Left ventricle myocardium inferior (tissue), 1 donor: ENCODE measurements at places on chromosomes 16 and 17. TPM values are rescaled to one million over a fixed set of nuclear protein-coding genes. Genes with fewer than 3 reads are reported as not detected.
A peak's percentile ranks its signal among the peaks of the same experiment; 100 is the strongest.

- no peaks in the 10 kb centered on the region for H3K36me3 ChIP-seq
- no peak within 1 kb of the TSS for H3K27ac ChIP-seq
- no peak for DNase-seq
- peaks cover 20% of the 10 kb centered on the region for H3K4me1 ChIP-seq
These were observed at the start of gene NLGN2 for GRCh38 chr17:7407485-7408251. TSS of gene NLGN2 (plus strand) at chr17:7407845. CDS start at chr17:7408256, 411 bp downstream.

- no peaks in the 10 kb centered on the region for H3K36me3 ChIP-seq
- H3K4me3 ChIP-seq, result no peak overlapping the region
- peaks cover 78% of the 10 kb centered on the region for H3K27me3 ChIP-seq
- no peak for DNase-seq
- no peaks in the 10 kb centered on the region for H3K4me1 ChIP-seq
These were observed 29.8 kb downstream of the COX4I1 start for GRCh38 chr16:85829171-85829719.

The OMG gene
- total RNA-seq, result 0.25 TPM

The CXCL16 gene
- total RNA-seq, result 3.1 TPM

The MON1B gene
- total RNA-seq, result 16.8 TPM

DNA sequence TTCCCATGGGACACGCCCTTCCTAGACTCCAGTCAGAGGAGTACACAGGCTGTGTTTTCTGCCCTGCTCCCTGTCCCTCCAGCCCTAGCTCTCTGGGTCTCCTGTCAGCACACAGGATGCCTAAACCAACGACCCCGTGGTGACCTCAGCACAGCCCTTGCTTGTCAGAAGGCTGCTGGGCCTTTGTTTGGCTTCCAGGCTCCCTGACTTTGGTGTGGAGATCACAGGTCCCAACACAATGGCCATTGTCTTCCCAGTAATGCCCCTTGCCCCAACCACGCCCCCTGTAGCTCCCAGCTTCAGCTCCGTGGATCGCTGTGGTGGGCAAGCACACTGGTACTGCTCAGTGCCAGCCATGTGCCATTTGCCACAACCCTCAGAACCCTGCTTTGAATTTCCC, 15.0 kb downstream of the HNF1B start:
- peaks cover 7% of the 10 kb centered on the region for H3K27me3 ChIP-seq
- H3K4me3 ChIP-seq, result no peak overlapping the region
- no peak overlapping the region for H3K27ac ChIP-seq
- no peak for DNase-seq

DNA sequence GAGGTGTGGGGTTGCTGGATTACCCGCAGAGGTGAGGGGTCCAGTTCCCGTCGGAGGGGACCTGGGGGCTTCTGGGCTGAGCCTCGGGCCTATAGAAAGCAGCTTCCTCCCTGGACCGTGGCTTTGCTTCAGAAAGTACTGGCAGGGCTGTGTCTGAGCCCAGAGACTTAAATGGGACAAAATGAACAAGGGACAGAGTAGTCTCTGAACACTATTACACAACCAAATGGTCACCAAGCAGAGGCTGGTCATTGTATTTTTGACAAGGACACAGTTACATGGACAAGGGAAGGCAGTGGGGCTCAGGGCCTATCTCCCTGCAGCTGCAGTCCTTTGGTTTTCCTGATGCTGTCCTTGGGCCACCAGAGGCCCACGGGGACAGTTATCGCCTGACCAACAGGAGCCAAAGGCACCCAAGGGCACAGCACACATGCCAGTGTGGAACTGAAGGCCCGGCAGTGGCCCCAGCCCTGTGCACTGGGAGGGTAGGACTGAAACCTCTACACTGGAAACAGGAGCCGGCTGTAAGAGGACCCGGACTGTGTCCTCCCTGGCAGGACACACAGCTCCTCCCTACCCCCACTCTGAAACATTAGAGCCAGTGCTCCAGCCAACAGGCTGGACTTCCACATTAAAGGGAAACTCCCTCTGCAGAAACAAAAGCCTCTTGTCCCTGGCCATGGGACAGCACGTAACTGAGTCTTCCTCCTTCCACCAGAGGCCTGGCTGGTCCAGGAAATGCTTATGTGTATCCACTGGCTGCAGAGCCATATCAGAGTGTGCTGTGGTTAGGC, 26.0 kb upstream of the ERN1 start:
- peak; percentile 78 for DNase-seq
- H3K27me3 ChIP-seq, result no peaks in the 10 kb centered on the region
- peak overlapping the region; percentile 28 for H3K4me3 ChIP-seq
- H3K4me1 ChIP-seq, result peaks cover 93% of the 10 kb centered on the region

The FMNL1 gene
- 8.7 TPM for total RNA-seq

GRCh38 chr17:79971651-79972050, 64.0 kb downstream of the TBC1D16 start:
- no peaks in the 10 kb centered on the region for H3K4me1 ChIP-seq
- no peaks in the 10 kb centered on the region for H3K27me3 ChIP-seq
- peak; percentile 2 for DNase-seq
- no peak overlapping the region for H3K4me3 ChIP-seq

GRCh38 chr16:83031524-83031923, 404.8 kb downstream of the CDH13 start:
- no peak overlapping the region for H3K27ac ChIP-seq
- no peak overlapping the region for H3K4me3 ChIP-seq
- DNase-seq, result no peak
- H3K27me3 ChIP-seq, result no peaks in the 10 kb centered on the region

DNA sequence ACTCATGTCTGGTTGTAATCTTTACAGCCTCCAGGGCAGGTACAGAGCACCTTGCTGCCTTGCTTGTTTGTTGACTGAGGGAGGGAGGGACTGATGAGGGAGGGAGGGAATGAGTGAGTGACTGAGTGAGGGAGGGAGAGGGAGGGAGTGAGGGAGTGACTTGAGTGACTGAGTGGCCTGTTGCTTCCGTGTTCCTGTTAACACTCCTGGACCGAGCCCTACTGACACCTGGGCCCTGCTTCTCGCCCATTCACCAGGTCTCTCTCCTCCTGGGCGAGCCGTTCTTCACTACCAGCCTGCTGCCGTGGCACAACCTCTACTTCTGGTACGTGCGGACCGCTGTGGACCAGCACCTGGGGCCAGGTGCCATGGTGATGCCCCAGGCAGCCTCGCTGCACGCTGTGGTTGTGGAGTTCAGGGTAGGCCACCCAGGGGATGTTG, 41.2 kb downstream of the PRMT7 start:
- peaks cover 99% of the 10 kb centered on the region for H3K36me3 ChIP-seq
- H3K27ac ChIP-seq, result no peak overlapping the region
- DNase-seq, result no peak
- no peak overlapping the region for H3K4me3 ChIP-seq
- H3K4me1 ChIP-seq, result peaks cover 8% of the 10 kb centered on the region

DNA sequence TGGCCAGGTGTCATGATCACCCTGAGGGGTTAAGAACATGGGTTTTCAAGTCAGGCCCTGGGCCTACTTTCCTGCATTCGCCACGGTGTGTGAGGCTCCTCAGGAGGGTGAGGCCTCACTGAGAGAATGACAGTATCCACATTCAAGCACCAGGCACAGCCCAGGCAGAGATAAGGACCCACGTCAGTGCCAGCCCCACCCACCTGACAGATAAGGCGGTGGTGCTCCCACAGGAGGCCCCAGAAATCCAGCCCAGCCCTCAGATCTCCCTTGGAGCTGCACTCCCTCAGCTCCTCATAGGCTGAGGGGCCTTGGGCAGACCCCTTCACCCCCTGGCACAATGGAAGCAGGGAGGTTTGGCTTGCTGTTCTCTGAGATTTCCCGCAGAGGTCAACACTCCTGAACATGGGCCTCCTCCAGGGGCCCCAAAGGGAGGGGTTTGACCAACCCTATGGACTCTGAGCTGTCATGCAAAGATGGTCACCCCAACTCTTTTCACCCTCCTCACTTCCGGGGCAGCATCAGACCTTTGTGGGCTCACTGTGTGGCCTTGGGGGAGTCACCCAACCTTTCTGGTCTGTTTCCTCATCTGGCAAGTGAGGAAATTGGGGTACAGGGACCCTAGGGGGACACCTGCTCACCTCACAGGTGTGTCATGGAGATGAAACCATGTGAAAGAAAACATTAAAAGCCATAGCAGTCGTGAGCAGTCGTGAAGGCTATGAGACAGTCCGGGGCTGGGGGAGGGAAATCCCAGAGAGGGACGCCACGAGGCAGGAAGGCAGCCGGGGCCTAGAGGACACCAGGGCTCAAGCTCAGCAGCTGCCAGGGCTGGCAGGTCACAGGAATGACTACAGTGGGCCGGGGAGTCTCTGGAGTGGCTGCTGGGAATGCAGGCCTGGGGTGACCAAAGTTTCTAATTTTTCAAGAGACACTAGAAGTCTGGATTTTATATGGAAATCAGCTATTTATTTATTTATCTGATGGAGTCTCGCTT, 15.4 kb downstream of the PLLP start:
- H3K4me3 ChIP-seq, result no peak overlapping the region
- H3K27me3 ChIP-seq, result no peaks in the 10 kb centered on the region
- peaks cover 44% of the 10 kb centered on the region for H3K4me1 ChIP-seq
- H3K27ac ChIP-seq, result peak overlapping the region; percentile 90
- peak; percentile 70 for DNase-seq

DNA sequence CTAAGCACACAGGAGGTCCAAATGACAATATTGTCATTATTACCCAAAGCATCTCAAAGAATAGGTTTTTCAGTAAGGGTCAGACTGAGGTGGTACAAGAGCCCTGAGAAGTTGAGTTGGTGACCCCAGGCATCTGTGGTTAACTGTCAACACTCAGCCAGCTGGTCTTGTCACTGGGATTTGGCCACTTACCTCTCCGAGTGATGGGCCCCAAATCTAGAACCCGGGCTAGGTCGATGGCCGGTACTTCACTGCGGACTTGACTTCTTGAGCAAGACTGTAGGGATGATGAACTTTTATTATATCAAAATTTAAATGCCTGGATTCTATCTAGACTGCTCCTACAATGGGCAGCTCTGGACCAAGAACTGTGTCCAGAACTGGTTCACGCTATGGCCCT, 11.5 kb downstream of the GP2 start:
- DNase-seq, result no peak
- peaks cover 71% of the 10 kb centered on the region for H3K27me3 ChIP-seq

DNA sequence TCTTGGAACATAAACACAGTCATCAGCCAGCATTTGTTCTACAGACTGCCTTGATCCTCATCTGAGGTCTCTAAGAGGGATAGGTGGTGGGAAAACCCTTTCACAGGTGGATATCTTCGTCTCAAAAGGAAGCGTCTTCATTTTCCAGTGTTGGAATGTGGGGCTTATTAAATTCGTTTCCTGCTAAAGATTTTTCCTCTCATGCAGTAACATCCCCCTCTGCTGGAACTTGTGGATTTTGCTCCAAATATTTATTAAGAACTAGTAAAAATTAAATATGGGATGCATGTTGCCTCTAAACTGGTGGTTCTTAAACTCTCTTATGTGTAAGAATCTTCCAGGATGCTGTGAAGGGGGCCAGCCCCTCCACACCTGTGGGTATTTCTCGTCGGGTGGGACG, 20.1 kb upstream of the MLYCD start:
- H3K4me1 ChIP-seq, result no peaks in the 10 kb centered on the region
- H3K4me3 ChIP-seq, result no peak overlapping the region
- H3K36me3 ChIP-seq, result no peaks in the 10 kb centered on the region
- H3K27ac ChIP-seq, result no peak overlapping the region

The DNAH9 gene
- total RNA-seq, result 0.08 TPM

DNA sequence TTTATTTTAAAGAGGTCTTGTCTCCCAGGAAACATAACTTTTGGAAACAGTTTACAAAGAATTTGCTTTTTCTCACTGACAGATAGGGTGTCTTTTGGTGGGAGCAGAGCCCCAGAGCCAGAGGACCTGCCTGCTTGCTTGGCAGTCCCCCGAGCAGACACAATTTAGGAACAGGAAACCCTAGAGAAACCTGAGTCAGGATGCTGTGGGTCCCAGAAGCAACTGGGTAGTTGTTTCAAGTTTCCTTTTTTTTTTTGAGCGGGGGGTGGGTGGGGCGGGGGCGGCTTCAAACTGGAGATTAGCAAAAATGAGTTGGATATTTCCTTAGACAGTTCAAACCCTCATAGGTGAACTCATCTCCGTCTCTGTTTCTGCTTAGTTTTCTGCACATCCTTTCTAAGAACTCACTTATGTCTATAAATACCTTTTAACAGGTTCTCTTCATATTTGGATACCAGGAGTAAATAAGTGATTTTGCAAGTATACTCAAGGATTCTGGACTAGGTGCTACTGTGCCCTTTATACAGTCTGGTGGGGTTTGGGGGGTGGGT, 135.1 kb downstream of the PRKCA start:
- DNase-seq, result no peak
- no peaks in the 10 kb centered on the region for H3K27me3 ChIP-seq
- no peaks in the 10 kb centered on the region for H3K36me3 ChIP-seq
- H3K27ac ChIP-seq, result no peak overlapping the region

The KRT34 gene
- not detected for total RNA-seq

DNA sequence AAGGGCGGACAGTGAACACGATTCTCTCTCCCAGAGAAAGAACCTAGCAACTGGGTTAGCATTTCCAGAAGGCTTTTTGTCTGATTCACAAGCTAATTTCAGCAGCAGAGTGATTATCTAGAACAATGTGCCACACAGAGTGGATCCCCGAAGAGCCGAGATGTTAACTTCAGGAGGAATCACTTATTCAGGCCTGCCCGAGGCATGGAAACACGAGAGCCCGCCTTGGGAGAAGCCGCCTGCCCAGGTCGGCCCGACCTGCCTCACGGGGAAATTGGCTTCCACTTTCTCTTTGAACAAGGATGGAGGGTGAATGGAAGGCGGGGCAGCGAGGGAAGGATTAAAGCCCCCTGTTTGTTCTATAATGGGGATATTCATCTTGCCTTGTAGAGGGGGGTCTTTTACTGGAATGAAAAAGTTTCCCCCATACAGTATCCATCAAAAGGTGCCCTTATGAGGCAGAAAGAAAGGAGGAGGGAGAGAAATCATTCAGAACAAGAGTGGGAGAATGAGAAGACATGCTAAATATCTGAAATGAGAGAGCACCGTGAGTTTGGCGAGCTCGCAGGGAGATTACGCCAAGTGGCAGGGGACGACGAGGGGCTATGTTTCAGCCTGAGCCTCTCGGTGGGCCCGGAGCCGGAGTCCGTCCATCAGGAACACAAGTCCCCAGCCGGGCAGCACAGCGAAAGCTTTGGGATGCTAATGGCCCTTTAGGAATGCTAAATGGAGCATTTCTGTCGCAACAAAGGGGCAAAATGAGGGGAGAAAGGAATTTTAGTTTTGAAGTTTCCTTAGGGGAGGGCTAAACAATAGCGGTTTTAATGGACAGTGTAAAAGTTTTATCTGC, 33.0 kb downstream of the NTN1 start:
- DNase-seq, result no peak
- H3K4me1 ChIP-seq, result no peaks in the 10 kb centered on the region
- H3K36me3 ChIP-seq, result no peaks in the 10 kb centered on the region
- H3K27ac ChIP-seq, result no peak overlapping the region
- no peak overlapping the region for H3K4me3 ChIP-seq

GRCh38 chr17:50507871-50508572, at the start of gene MYCBPAP:
TSS of gene MYCBPAP (plus strand) at chr17:50508439. CDS start at chr17:50508675, 236 bp downstream.
- H3K4me3 ChIP-seq, result peak within 1 kb of the TSS; percentile 76
- H3K4me1 ChIP-seq, result peaks cover 29% of the 10 kb centered on the region
- peak; percentile 86 for DNase-seq
- H3K27ac ChIP-seq, result peak within 1 kb of the TSS; percentile 78
- no peaks in the 10 kb centered on the region for H3K36me3 ChIP-seq

GRCh38 chr17:79147746-79148506, 73.3 kb downstream of the ENGASE start:
- H3K27me3 ChIP-seq, result peaks cover 84% of the 10 kb centered on the region
- no peaks in the 10 kb centered on the region for H3K36me3 ChIP-seq
- no peak for DNase-seq

The BOLA2B gene
- 54.6 TPM for total RNA-seq
